ENCODE measurements at places on chromosomes 16 and 17.

DNA sequence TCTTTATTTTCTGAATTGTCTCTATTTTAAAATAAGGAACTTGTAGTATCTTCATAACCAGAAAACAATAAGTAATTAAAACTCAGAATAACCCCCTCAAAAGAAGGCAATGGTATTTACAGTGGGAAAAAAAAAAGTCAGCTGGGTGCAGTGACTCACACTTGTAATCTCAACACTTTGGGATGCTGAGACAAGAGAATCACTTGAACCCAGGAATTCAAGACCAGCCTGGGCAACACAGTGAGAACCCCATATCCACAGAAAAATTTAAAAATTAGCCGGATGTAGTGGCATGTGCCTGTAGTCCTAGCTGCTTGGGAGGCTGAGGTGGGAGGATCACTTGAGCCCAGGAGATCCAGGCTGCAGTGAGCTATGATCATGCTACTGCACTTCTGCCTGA lies 33.5 kb downstream of the ADAM11 start:
- no peak for DNase-seq

DNA sequence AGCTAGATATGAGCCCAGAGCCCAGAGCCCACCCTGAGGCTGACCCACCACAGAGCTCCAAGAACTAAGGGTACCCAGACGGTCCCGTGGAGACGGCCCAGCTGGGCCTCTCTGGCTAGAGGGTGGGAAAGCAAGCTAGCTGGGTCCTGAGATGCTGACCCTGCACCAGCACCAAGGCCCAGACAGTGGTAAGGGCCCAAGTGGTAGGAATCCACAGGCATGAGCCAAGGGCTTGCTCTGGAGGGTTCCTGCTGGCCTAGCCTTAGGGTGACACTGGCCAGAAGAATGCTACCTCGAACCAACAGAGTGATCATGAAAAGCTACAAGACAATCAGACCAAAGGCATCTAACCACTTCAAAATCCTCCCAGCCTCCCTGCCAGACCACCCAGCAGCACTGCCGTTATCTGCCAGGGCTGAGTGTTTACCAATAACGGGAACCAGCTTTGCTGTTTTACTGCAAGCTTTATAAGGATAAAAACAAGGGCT lies 13.2 kb downstream of the HIC1 start:
- DNase-seq, result no peak

GRCh38 chr17:69406941-69407340 lies 7.6 kb upstream of the MAP2K6 start:
- no peak for DNase-seq

- no peak for DNase-seq
These were observed 401.6 kb upstream of the CDH11 start for GRCh38 chr16:65523283-65523944.

GRCh38 chr17:57898487-57899311 lies 48.9 kb upstream of the MRPS23 start:
- DNase-seq, result no peak

- DNase-seq, result no peak
These were observed 189.4 kb upstream of the CDH8 start for GRCh38 chr16:62225675-62226074.

DNA sequence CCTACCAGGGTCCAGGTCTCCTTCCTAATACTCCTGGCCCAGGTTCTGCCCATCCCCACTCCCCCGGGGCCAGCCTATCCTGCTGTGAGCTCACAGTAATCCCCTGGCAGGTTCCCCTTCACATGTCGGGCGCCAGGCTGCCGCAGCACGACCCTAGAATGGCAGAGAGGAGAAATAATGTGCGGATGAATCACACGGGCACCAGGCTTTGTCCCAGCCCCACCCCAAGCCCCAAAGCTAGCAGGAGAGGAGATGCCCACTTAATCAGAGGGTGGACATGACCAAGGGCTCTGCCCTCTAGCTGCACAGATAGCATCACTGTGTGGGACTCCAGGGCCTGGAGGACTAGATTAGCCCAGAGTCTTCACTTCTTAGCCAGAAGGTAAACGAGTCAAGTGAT lies 39.5 kb downstream of the ST3GAL2 start:
- DNase-seq, result no peak

- peak; percentile 56 for DNase-seq
These were observed 29.7 kb upstream of the RMI2 start for GRCh38 chr16:11315510-11315909.

DNA sequence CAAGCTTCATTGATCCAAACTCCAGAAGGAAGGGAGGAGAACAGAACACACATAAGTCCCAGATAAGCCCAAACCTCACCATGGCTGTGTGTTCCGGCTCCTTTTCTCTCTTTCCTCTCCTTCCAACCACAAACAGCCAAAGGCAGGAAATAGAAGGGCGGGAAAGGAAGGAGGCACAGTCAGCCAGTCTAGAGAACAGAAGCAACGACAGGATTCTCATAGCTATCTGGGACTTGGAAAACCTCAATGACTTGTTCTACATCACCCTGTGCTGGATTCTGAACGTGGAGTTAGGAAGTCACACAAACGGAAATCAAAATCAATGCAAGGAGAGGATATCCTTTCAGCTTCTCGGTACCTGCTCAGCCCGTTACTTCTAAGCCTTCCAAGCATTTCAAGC lies 9.0 kb downstream of the CRK start:
- peak; percentile 79 for DNase-seq

- no peak for DNase-seq
These were observed 53.9 kb upstream of the NETO2 start for GRCh38 chr16:47197536-47198179.

GRCh38 chr17:72126575-72127486 lies 6.0 kb downstream of the SOX9 start:
- DNase-seq, result no peak

DNA sequence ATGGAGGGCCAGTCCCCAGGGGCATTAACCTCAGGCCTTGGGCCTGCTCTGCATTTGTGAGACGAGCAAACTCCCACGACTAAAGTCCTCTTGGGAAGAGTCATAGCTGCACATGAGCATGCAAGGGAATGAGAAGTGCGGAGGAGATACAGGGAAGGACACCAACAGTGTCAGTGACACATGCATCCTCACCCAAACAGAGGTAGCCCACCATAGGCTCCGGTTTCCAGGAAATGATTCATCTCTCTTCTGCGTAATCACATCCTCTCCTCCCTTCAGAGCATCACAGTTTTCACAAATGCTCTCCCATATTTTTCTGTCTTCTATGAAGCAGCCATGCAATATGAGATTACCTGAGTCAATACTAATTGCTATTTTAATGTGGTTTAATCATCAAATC lies 725.7 kb upstream of the GOT2 start:
- no peak for DNase-seq

DNA sequence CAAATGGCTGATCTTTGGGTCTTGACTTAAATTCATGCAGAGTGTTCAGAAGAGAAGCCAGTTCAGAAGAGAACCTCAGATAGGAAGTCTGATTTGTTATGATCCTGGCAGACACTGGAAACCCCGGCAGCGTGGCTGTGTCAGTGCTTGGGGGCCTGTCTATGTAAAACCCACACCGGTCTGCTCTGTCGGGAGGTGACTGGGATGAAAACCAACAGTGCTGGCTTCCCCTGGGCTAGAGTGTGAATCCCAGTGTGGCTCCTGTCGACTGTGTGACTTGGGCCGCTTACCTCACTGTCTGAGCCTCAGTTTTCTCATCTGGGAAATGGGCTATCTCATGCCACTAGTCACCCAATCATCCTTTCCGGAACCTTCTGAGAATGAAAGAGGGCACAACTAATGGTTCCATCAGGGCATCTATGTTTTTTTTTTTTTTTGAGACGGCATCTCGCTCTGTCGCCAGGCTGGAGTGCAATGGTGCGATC lies 92.4 kb downstream of the FOXL1 start:
- no peak for DNase-seq
